ENCODE measurements at places on chromosomes 13 and 19. TPM values are rescaled to one million over a fixed set of nuclear protein-coding genes. Genes with fewer than 3 reads are reported as not detected.

Gene QPCTL
- total RNA-seq = 15.6 TPM

Gene CLEC17A
- total RNA-seq = not detected

Gene SLC25A42
- 4.5 TPM for total RNA-seq

Gene LILRA5
- total RNA-seq = not detected

Gene ATP4B
- total RNA-seq = not detected

Gene OR4F17
- total RNA-seq = not detected

Gene ZNF90
- 3.7 TPM for total RNA-seq

All from uterine smooth muscle cell (primary cell).